Activated CD4-positive, alpha-beta T cell treated with anti-CD3 and anti-CD28 coated beads, Interleukin-2, amount 50 U/mL, for 4 hours (primary cell): ENCODE measurements at places on chromosomes 6 and 20.

- no peak for DNase-seq
Observed at GRCh38 chr6:42446370-42446769, 5.4 kb downstream of the TRERF1 start.

DNA sequence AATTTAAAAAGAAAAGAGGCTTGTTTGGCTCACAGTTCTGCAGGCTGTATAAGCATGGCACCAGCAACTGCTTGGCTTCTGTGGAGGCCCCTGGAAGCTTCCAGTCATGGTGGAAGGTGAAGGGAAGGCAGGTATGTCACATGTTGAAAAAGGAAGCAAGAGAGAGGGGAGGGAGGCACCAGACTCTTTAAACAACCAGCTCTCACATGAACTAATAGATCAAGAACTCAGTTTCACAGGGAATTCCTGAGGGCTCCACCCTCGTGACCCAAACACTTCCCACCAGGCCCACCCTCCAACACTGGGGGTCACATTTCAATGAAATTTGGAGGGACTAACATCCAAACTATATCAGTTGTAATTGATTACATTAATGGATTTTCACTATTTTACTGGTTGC lies 127.9 kb upstream of the MLIP start:
- no peak for DNase-seq

DNA sequence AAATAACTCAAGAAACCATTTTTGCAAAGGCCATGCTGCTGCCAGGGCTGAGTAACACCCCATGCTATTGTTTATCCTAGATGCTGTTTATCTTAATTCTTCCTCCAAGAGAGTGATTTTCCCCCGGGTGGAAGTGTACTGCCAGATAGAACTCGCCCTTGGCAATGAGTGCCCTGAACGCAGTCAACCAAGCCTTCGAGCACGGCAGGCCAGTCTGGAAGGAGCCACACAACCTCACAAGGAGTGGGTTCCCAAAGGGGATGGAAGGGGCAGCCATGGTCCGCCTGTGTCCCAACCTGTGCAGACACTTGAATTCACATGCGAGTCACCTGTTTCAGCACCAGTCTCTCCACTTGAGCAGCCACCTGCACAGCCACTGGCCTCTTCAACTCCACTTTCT lies 31.9 kb downstream of the PNPLA1 start:
- DNase-seq, result no peak

DNA sequence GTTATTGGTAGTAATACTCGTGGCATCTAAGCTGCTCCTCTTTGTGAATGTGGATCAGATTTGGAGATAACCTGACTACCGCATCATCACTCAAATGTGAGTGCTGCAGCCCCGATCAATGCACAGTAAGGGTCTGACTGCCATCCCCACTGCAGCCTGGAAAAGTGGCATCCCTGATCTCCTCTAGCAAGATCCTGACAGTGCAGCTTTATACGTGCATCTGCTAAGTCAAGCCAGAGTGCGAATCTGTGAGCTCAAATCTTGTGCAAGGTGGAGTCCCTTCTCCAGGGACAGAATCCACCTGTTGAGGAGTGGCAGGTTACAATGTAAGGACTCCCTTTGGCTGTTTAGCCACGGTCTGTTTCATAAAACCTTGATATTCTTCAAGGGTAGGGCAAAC lies 215.0 kb upstream of the EXOC2 start:
- no peak for DNase-seq
